ENCODE measurements at places on chromosomes 1 and 21.
A peak's percentile ranks its signal among the peaks of the same experiment; 100 is the strongest.

GRCh38 chr1:43509740-43510375 lies 20.8 kb upstream of the PTPRF start:
- DNase-seq: no peak

DNA sequence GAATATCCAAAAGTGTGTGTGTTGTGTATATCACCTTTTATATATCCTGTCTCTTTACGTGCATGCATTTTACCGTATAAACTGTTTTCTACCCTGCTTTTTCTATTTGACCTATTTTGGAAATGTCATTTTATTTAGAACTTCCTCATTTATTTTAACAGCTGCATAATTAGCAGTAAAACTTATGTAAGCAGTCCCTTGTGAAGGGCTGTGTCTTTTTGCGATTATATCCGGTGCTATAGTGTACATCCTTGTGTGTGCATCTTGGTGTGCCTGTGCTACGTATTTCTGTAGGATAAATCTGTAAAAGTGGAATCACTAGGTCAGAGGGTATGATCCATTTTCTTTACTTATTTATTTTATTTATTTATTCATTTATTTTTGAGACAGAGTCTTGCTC lies 7.2 kb downstream of the LGALS8 start:
- DNase-seq: no peak

GRCh38 chr1:34398916-34399275 lies 222.2 kb downstream of the C1orf94 start:
- DNase-seq: peak; percentile 57

DNA sequence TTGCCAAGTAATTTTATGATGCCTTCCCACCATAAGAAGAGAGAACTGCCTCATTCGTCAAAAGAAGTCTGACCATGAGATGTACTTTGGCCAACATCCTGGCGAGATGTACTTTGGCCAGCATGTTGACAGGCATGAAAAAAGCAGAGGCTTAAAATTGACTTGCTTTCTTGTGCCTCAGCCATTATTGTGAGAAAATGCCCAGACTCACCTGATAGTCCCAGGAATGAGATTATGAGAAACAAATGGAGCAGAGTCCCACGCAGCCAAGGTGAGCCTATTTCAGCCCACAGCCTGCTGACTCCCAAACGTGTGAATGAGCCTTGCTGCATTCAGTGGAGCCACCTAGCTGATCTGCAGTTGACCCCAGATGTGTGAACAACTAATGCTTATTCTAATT lies 43.5 kb upstream of the ZNF644 start:
- DNase-seq: no peak

- DNase-seq: no peak
These were observed 3.1 kb downstream of the LRP8 start for GRCh38 chr1:53324728-53325297.

DNA sequence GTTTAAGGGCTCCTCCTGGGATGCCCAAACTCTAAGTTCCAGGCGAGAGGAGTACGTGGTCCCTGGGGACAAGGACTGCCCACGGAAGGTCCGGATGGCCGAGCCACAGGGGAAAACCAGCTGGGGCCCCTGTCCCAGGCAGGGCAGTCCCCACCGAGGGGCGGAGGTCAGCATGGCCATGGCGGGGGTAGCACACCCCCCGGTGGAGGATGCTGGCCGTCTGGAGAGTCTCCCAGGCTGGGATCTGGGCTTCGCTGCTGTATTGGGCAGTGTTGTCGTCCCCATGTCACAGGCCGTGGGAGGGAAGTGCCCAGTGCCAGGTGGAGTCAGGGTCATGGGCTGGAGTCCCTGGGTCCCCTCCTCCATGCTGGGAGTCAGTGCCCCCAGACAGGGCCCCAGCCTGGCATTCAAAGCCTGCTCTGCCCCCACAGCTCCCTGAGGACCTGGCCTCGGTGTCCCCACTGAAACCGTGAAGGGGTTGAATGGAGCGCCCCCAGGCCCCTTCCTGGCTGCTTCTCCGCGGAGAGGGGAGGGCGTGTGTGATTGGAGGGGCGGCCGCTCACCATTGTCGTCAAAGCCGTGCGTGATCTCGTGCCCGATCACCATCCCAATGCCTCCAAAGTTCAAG lies 6.8 kb downstream of the PRXL2B start:
- no peak for DNase-seq

DNA sequence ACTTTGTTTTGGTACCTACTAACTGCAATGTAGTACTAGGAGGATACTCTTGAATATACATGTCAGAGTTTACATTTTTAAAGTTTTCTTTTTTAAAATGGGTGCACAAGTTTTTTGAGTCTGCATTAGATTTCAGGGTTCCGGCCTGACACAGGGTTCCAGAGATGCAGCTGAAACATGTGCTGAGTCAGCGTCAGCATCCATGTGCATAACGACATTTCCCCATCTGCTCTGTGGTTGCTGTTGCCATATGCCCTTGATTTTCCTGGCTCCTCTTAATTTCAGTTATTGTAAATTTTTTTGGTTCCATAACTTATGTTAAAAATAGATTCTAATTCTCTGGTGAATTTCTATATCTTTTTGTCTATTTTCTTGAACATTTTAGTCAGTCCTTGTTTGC lies 12.3 kb upstream of the METTL13 start:
- no peak for DNase-seq

DNA sequence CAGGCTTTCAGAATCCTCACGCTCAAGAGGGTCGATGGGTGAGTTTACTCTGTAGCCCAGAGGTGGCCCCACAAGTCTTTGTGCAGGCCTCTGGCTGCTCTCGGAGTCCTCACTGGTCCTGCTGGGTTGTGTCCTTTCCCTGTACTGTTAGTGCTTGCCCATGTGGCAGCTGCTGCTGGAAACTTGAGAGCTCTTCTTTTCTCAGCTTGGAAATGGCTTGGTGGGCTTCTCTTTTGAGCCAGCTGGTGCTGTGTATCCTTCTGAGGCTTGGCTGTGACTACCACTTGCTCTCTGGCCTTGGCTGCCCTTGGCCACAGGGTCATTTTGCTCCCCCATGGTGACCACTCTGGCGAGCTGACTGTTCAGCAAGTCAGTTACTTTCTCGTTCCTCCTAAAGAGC lies 82.2 kb upstream of the LMO4 start:
- no peak for DNase-seq

- DNase-seq: no peak
These were observed 26.8 kb downstream of the EGLN1 start for GRCh38 chr1:231395076-231395997.

DNA sequence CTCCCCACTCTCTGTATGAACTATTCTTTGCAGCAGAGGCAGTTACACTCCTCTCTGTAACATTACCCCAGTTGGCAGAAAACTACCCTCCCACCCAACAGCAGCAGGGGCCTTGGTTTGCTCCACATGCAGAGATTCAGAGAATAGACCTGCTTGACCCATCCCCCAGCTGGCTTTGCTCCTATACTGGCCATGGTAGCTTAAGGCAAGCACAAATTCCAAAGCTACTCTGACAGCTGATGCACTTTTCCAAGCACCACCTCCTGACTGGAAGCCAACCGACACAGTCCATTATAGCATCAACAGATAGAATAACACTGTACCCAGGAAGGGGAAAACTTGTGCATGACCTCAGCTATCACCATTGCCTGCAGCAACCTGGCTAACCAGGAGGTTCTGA lies 846.5 kb upstream of the NCAM2 start:
- DNase-seq: no peak

DNA sequence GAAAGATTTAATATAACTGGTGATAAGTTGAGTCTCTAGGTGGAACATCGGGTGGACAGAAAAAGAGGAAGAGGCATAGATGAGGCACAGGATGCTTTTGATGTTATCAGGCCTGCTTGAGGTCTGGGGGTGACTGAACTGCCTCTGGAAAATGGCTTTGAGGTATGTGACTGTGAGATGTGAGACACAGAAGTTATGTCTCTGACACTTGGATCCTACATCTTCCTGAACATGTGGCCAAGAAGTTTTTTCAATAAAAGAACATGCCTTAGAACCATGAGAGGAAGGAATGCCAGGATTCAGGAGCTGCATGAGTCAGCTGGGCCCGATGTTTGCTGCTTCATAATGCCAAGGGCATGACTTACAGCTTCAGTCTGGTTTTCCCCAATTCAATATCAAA lies 11.5 kb upstream of the AIM2 start:
- no peak for DNase-seq

- no peak for DNase-seq
These were observed 112.5 kb upstream of the ERG start for GRCh38 chr21:38610623-38611251.

GRCh38 chr1:150881331-150882070 lies 5.1 kb upstream of the ARNT start:
- DNase-seq: no peak

- DNase-seq: no peak
These were observed 190.4 kb downstream of the NRIP1 start for GRCh38 chr21:14874379-14874778.

DNA sequence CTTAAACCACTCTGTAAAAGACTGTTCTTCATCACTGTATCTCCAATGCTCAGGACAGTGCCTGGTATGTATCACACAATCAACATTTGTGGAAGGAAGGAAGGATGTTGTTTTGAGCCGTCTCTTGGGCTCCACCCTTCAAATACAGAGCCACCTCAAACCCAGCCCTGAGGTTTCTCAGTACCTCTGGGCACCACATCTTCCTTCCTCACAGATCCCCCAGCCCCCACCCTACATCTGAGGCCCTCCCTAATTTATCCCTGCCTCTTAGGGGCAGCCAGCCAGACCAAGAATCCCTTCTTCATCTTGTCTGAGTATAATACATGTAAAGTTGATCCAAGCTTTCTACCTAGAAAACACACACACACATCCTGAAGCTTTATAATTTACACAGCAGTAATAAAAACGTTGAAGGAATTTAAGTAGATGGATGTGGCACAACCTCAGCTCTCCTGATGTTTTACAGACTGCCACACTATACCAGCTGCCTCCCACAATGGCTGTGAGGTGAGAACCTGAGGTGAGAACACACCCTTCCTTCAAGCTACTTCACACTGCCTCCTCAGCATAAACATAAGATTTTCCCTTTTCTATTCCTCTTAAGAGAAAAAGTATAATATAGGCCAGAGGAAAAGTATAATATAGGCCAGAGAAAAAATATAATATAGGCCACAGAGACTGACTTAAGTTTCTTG lies 48.5 kb downstream of the CDC7 start:
- DNase-seq: no peak

- DNase-seq: no peak
These were observed 510.0 kb downstream of the USP25 start for GRCh38 chr21:16239659-16240265.

DNA sequence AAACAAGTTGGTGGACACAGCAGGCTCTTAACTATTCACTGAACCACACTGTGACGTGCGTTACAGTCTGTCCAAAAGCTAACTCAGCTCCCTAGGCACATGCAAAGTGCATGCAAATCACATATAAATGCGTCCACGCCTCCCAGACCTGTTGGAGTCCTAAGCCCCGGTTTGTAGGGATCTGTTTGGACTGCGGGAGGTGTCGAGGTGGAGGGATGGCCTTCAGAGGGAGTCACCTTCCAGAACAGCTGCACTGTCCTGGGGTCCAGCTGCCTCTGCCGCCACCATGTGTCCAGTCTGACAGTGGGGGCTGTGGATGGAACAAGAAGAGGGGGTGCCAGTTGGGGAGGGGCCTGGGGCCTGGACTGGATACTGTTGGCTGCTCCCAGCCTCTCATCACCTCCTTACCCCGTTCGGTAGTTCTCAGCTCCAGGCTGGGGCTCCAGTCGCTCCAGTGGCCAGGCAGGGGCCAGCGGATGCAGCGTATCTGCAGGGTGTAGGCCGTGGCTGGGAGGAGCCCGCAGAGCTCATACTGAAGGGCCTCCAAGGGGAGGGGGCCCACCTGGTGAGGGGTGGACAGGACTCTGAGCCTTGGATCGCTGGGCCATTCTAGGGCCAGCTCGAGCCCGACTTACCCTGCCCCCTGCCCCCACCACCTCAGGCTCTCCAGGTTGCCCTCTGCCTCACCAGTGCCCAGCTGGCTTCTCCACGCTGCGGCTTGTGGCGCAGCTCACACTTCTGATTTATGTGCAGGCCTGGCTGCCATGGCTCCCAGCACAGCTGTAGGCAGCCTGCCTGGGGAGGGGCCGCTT lies 7.9 kb upstream of the MRPS15 start:
- DNase-seq: peak; percentile 12

GRCh38 chr1:111517469-111518225 lies 14.2 kb upstream of the ADORA3 start:
- DNase-seq: no peak

DNA sequence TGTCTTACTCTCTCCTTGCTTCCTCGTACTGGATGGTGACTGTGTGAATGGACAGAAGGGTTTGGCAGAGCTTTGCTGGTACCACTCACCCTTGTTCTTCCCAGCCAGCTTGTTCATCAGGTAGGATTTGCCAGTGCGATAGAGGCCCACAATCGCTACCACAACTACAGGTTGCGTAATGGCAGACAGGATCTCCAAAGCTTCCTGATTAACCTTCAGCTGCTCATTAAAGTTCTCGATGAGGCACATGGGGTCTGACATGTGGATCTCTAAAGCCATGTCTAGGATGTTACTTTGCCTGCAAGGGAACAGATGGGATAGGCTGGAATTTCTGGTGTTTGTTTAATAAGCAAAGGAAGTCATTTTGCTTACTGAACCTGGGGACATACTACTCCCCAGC lies 3.4 kb downstream of the GBP5 start:
- DNase-seq: no peak

DNA sequence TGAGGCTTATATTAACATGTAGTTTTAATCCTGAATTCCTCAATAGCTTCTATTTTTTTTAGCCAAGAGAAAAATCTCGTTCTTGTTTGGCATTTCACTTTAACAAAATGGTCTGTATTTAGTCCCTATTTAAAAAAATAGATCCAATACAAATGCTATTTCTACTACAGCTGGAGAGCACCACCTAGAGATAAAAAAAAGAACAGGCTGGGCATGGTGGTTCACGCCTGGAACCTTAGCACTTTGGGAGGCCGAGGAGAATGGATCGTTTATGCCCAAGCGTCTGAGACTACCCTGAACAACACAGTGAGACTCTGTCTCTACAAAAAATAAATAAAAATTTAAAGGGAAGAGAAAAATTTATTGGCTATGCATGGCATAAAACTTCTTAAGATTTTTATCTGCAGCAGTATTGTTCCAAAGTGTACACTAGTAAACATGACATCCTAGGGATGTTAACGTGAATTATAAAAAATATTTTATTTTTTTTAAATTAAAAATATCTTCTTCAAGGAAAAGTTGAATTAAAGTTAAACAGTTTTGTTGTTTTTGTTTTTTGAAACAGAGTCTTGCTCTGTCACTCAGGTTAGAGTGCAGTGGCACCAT lies 4.4 kb downstream of the ST7L start:
- DNase-seq: peak; percentile 43

DNA sequence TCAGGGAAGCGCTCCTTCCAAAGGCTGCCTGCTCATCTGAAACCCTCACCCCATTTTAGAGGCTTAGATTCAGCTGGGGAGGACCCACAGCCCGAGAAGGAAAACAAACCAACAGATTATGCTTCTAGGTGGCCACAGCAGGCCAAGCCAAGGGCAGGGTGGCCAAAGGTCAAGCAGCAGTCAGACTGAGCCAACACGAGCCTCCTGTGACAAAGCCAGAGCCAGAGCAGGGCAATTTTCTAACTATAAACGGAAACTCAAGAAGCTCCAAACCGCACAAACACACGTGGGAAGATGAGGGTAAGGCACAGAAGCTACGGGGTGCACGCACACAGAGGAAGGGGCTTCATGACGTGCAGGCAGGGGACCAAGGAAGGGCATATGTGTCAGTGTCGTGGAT lies 64.1 kb downstream of the PLEKHA6 start:
- no peak for DNase-seq

GRCh38 chr1:80926531-80926930 lies 874.2 kb upstream of the ADGRL2 start:
- no peak for DNase-seq

GRCh38 chr1:203219934-203220333 lies 9.5 kb downstream of the CHIT1 start:
- peak; percentile 77 for DNase-seq

All from neural progenitor cell (in vitro differentiated cells).